ENCODE measurements at places on chromosomes 5 and 9.

GRCh38 chr9:90946982-90947381 lies 145.4 kb downstream of the SYK start:
- DNase-seq, result no peak

GRCh38 chr5:136012041-136012804 lies 16.6 kb upstream of the TGFBI start:
- DNase-seq, result no peak

DNA sequence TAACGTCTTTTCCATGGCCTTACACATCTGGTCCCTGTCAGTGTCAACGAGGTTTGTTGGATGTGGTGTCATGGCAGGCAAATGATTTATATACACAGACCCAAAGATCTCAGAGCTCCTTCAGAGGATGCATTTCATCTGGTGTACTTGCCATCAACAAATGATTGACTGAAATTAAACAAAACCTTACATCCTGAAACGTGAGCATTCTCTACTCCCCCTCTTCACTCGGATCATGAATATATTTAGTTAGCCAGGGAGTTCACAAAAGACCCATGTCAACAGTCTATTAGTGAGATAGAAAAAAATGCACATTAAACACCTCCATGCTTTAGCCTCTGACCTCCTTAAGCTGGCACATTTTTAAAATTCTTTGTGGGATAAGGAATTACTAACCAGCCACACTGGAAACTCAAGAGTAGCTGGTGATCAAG lies 215.6 kb downstream of the EFNA5 start:
- DNase-seq, result no peak

GRCh38 chr9:3528451-3528850 lies 2.6 kb upstream of the RFX3 start:
- no peak for DNase-seq

- no peak for DNase-seq
These were observed 12.0 kb downstream of the UIMC1 start for GRCh38 chr5:176994460-176995121.

- DNase-seq, result peak; percentile 20
These were observed 650 bp downstream of the MRRF start for GRCh38 chr9:122265149-122265915.

Measured in hindlimb muscle (tissue), 1 donor.